Bronchus fibroblast of lung (primary cell): ENCODE measurements at places on chromosomes 3 and 15. TPM values are rescaled to one million over a fixed set of nuclear protein-coding genes. Genes with fewer than 3 reads are reported as not detected.

Gene SPATA12
- total RNA-seq = under 0.01 and 0.15 TPM in 2 replicates

Gene JAGN1
- 45.2 and 54.7 TPM in 2 replicates for total RNA-seq

Gene THSD4
- 14.7 and 23.7 TPM in 2 replicates for total RNA-seq

Gene HCN4
- not detected in 2 replicates for total RNA-seq

Gene CYP1A2
- not detected in 2 replicates for total RNA-seq

Gene MESP1
- 0.45 and 0.84 TPM in 2 replicates for total RNA-seq

Gene MCTP2
- total RNA-seq = 1.8 TPM in 2 replicates

Gene SEMA3G
- not detected in 2 replicates for total RNA-seq

Gene CAMP
- total RNA-seq = not detected in 2 replicates

Gene ADAMTS17
- total RNA-seq = under 0.01 and 0.30 TPM in 2 replicates

Gene DUOX1
- under 0.01 TPM in 1 of 2 replicates, not detected in the other for total RNA-seq

Gene AMT
- 2.5 and 2.7 TPM in 2 replicates for total RNA-seq

Gene NMNAT3
- 0.84 and 1.8 TPM in 2 replicates for total RNA-seq

Gene AADACL2
- not detected in 2 replicates for total RNA-seq

Gene DTX3L
- total RNA-seq = 11.1 and 12.6 TPM in 2 replicates

Gene OSBPL10
- 5.7 and 8.2 TPM in 2 replicates for total RNA-seq

Gene ATXN7
- total RNA-seq = 5.2 and 5.4 TPM in 2 replicates

Gene NME9
- total RNA-seq = not detected in 2 replicates

Gene RETNLB
- total RNA-seq = not detected in 2 replicates

Gene CDC25A
- 10.4 and 16.5 TPM in 2 replicates for total RNA-seq

Gene SUMF1
- 41.7 and 49.2 TPM in 2 replicates for total RNA-seq

Gene PP2D1
- total RNA-seq = not detected in 2 replicates

Gene WNT7A
- total RNA-seq = not detected in 2 replicates

Gene MAP2K5
- 4.9 and 8.2 TPM in 2 replicates for total RNA-seq
